ENCODE measurements at places on chromosomes 12 and 14.

- no peak for DNase-seq
These were observed 21.4 kb downstream of the ITPK1 start for GRCh38 chr14:93094121-93094918.

DNA sequence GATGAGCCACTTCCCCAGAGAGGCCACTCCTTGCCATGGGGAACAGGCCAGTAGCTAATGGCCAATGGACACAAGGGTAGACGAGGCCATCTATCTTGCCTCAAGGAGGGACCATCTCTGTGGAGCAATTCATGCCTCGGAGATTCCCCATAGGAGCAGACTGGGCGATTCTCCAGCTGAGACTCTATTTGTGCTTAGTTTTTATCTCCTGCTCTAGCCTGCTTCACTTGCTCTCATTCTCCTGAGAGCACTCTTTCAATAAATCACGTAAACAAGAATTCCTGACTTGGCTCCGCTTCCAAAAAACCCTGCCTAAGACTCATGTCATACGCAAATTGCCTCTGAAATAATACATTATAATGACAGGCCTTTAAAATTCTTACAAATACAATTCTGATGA is 396.4 kb upstream of the USP15 start:
- no peak for DNase-seq

- DNase-seq = no peak
These were observed 270.2 kb downstream of the SSPN start for GRCh38 chr12:26465419-26466097.

DNA sequence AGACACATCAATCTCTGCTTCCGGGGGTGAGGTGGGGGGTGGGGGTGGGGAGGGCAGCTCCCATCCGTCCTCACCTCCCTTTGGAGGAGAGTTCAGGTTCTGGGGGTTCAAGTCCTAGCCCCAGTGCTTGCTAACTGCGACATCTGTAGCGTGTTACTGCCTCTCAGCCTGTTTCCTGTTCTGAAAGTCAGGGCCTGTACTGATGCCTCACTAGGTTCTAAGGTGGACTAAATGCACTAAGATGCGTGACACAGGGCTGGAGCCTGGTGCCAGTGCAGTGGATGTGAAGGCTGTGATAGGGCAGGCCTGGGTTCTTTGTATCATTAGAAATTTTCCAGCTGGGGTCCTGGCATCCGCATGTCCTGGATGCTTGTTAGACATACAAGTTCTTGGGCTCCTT is 17.3 kb upstream of the TDRD9 start:
- no peak for DNase-seq

DNA sequence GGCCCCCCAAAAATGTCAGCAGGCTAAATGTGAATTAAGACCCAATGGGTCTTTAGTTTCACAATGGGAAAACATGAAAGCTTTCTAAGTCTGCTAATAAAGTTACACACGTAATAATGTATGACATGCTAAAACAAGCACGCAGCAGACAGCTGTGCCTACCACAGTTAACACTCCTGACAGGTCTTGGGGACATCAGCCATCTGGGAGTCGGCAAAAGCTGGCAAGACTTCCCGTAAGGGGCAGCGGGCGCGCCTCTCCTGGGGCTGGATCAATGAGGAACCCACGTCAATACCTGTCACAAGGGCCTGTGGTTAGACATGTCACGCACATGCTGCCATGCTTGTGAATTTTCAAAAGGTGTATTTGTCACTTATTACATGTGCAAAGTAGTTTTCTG is 45.0 kb downstream of the ACTN1 start:
- no peak for DNase-seq

DNA sequence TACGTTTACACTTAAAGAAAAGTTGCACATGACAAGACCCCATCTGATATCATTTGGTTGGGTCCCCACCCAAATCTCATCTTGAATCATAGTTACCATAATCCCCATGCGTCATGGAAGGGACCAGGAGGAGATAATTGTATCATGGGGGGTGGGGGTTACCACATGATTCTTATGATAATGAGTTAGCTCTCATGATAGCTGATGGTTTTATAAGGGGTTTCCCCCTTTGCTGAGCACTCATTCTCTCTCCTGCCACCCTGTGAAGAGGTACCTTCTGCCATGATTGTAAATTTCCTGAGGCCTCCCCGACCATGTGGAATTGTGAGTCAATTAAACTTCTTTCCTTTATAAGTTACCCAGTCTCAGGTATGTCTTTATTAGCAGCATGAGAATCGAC is 60.3 kb downstream of the PHLDA1 start:
- no peak for DNase-seq

DNA sequence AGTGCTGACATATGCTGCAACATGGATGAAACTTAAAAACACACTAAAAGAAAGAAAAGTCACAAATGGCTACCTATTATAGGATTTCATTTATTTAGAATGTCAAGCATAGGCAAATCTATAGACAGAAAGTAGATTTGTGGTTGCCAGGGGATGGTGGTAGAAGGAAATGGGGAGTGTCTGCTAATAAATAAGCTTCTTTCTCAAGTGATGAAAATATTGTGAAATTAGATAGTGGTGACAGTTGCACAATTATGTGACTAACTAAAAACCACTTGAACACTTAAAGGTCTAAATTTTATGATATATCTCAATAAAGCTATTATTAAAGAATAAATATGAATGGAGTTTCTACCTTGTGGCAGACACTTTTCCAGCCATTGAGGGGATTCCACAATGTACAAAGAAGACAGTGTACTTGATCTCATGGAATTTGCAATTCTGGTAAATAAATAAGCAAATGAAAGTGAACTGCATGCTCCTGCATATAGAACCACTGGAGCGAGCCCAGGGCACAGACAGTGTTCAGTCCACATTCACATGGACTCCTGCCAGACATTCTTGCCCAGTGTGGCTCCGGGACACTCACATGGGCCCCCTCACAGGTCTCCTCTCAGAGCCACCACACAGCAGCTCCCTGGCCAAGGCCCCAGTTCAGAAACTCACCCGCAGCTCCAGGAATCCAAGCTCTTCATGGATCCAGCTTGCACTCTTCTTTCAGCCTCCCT is 107.1 kb upstream of the ARID2 start:
- no peak for DNase-seq
